ENCODE measurements at places on chromosomes 16 and 17.

DNA sequence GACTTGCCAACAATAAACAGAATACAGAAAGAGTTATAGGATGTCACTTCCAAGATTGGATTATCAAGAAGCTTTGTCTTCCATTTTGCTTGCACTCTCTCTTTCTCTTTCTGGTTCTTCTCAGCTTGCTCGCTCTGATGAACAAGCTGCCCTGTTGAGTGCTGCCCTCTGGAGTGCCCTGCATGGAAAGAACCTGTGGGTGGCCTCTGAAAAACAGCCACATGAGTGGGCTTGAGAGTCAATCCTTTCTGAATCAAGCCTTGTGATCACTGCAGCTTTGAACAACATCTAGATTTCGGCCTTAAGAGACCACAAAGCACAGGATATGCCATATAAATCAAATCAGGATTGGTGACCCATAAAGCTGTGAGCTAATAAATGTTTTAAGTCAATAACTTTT is 185.1 kb downstream of the KIF2B start:
- no peak for DNase-seq

GRCh38 chr17:4772235-4772613 is 538 bp downstream of the TM4SF5 start:
- no peak for DNase-seq

GRCh38 chr17:43014649-43015542 is 7.3 kb downstream of the VAT1 start:
- no peak for DNase-seq

GRCh38 chr16:67710607-67711006 is 8.5 kb downstream of the GFOD2 start:
- no peak for DNase-seq

DNA sequence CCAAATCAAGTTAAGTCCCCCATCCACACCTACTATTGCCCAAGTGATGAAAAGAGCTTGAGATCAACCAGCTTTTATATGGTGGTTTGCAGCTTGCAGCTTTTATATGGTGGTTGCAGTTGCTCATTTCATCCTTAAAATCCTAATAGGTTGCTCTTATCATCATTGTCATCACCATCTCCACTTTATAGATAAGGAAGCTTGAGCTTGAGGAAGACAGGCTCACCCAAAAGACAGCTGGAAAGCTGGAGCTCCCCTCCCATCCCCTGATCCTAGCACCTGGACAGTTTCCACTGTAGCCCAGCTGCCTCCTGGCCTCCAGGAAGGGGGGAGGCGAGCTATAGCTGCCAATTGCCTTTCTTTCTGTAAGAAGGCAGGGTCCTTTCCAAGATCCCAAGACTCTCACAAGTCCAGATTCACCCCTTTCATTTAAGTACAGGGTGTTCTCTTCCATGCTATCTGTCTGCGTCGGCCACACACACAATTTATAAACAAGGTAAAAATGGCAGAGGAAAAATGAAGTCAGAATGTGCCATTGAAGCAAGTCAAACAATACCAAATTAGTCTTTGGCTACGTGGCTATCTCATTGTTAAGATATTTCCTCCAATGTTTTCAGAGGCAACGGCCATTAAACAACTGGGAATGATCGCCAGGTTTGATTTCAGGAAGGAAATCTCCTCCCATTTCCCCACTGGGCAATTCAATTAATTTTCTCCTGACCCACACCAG is 63.3 kb downstream of the PECAM1 start:
- no peak for DNase-seq

GRCh38 chr17:42950044-42950783 is 14.0 kb downstream of the AARSD1 start:
- DNase-seq, result no peak

- no peak for DNase-seq
These were observed 78.5 kb downstream of the KLHDC4 start for GRCh38 chr16:87687126-87687910.

DNA sequence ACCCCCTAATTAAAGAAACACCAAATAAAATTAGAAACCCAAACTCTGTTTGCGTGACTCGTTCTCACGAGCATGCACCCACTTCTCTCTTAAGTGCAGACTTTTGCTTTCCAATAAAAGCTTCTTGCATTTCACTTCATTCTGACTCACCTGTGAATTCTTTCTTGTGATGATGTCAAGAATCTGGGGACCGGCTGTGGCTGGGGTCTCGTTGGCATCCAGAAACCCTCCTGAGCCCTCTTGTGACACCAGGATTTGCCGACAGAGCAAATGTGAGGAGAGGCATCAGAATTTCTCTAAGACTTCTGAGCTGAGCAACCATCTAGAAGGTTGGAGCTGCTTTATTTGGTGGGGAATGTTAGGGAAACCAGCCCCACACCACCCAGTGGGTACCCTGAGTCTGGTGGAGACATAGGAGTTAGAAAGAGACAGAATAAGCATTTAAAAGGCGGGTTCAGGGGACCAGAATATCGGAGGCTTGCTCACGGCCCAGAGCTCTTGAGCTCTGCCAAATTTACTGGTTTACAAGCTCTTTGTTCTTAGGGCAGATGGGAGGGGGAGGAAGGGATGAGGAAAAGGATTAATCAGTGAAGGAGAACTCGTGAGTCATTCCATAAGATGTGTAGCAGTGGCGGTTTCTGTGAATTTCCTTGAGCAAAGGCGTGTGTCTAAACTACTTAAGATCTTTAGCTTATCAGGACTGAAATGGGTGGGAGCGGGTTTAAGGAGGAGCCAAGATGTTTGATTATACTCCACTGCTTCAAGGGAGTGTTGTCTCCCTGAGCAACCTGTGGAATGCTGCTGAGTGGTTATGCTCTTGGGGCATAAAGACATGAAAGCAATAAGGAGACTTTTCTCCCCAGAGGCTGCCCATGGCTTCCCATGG is 24.2 kb upstream of the TMC5 start:
- no peak for DNase-seq

- DNase-seq, result peak; percentile 44
These were observed 20.4 kb upstream of the CDYL2 start for GRCh38 chr16:80824623-80825364.

DNA sequence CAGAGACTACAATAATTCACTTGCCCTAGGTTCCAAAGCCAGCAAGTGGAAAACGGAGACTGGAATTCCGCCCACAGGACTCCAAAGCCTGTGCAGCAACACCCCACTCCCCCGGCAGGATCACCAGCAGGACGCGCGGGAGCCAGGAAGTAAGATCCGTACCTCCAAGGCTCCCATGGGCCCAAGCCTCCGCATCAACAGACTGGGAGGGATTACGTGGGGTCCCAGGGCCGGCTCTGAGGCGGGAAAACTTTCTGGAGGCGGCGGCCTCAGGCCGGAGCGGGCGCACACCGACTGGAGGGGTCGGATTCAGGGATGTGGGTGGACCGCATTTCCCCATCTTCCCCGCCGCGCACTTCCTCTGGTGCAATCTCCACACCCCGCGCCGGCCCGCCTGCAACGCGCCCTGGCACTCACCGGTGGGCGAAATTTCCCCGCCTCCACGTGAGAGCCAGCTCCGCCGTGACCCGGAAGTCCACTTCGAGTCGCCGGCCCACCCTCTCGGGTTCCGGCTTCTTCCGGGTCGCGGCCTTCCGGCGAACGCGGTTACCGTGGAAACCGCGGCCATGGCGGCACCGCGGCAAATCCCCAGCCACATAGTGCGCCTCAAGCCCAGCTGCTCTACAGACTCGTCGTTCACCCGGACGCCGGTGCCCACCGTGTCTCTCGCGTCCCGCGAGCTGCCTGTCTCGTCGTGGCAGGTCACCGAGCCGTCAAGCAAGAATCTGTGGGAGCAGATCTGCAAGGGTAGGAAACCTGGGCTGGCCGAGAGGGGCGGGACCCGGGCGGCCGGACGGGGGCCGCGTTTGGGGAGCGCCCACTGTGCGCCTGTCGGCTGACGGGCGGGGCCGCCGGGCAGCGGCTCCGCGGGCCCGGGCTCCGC is at the start of the genes IQCK and KNOP1:
Gene IQCK (plus strand): TSS at position 531 of the 883 bp plus-strand sequence. CDS start 36 bp downstream, at position 567.
Gene KNOP1 (minus strand): TSS at position 487 of the 883 bp plus-strand sequence. CDS start 3,192 bp downstream, outside the sequence.
- peak; percentile 97 for DNase-seq

DNA sequence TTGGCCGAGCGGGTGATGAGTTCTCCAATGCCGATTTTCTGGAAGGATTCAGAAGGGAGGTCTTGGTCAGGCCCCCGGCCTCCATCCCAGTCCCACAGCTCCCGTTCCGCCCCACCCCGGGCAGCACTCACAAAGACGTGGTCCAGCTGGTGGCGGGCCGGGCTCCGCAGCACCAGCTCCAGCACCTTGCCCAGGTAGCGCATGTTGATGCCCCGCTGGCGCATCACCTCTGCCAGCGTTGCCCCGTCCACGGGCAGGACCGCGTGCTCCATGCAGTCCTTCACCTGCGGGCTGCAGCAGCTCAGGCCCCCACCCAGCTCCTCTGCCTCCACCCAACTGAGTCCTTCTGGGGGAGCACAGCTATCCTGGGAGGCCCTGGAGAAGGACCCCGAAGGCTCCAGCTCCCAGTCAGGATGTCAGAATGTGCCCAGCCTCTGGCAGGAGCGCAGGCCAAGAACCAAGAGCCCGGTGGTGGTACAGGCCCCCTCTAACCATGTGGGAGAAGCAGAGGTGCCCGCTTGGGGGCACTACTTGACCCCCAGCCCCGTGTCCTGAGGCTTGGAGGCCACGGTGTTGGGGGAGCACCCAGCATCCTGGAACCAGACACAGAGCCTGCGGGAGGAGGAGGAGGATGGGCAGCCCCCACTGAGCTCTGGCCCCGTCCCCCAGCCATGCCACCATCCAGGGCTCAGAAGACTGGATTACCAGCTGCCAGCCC is 16.2 kb downstream of the CLUH start:
- no peak for DNase-seq

DNA sequence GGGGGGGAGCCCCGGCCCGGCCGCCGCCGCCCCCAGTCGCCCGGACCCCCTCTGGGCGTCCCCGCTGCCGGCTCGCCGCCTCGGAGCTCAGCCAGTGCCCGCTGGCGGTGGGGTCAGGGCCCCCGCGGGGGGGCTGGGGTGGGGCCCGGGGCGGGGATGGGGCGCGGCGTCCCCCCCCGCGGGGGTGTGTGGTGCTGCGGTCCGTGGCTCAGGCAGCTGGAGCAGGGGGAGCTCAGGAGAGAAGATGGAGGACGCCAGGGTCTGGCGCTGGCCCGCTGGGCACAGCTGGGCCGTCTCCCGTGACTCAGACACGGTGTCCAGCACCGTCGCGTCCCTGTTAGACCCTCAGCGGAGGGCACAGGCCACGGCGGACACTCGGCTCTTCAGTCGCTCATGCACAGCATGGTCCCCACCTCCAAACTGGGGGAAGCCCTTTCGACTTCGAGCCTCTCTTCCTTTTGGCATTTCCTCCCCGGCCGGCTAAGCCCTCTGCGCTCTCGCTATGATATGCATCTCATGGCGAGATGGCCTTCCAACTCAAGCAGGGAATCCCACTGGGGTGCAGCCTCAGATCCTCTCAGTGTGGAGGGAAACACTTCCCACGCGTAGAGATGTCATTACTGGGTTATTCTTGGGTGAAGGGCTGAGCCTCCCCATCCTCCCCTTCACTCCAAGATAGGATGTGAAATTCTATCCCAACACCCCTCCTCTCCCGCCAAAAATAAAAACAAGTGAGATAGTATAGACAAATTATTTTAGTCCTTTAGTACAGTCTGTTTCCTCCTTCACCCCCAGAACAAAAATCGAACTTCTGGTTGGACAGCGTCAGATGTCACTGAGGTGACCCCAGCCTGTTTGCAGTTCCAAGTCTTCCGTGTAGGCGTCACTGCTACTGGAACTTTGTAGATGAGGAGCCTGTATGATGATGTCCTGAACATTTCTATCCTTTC is 522 bp upstream of the VEZF1 start:
- DNase-seq, result peak; percentile 86

DNA sequence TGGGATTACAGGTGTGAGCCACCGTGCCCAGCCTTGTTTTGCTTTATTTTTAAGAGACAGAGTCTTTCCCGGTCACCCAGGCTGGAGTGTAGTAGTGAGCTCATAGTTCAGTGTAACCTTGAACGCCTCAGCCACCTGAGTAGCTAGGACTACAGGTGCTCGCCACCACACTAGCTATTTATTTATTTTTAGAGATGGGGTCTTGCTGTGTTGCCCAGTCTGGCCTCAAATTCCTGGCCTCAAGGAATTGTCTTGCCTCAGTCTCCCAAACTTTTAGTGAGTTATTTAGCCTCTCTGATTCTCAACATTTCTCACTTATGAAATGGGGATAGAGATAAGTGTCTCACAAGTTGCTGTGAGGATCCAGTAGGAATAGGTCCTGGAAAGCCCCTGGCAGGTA is 21.7 kb downstream of the FZD2 start:
- no peak for DNase-seq

GRCh38 chr17:60077672-60078519 is 825 bp downstream of the HEATR6 start:
- DNase-seq, result peak; percentile 26

GRCh38 chr16:11109566-11109965 is 146.4 kb downstream of the SOCS1 start:
- no peak for DNase-seq

DNA sequence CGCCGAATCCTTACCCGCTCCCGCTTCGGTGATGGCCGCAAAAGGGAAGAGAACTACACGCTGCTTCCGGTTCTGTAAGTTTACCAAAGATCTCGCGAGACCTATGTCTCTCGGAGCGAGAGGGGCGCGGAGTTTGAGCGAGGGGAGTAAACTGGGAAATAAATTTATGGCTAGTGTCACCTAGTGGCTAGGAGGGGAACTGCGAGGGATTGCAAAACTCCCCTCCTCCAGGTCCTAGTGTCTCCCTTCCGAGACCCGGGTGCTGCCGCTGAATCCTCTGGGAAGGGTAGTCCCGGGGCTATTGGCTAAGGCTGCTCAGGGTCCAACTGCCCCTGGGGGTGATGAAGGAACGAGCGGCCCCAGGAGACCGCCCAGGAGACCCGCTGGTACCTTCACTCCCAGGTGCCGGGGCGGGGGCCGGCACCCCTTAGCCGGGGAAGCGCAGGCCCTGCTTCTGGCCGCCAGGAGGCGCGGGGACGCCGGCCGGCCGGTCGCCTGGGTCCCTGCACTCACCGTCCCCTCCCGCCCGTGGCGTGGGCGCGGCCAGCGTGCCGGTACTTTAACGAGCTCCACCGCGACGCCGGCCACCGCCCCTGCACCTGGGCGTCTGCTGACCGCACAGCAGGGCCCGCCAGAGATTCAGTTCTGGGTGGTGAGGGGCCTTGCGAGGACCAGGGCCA is at the start of gene RPL26:
Gene RPL26 (minus strand): TSS at position 51 of the 680 bp plus-strand sequence. CDS start 883 bp downstream, outside the sequence.
- DNase-seq, result peak; percentile 95

DNA sequence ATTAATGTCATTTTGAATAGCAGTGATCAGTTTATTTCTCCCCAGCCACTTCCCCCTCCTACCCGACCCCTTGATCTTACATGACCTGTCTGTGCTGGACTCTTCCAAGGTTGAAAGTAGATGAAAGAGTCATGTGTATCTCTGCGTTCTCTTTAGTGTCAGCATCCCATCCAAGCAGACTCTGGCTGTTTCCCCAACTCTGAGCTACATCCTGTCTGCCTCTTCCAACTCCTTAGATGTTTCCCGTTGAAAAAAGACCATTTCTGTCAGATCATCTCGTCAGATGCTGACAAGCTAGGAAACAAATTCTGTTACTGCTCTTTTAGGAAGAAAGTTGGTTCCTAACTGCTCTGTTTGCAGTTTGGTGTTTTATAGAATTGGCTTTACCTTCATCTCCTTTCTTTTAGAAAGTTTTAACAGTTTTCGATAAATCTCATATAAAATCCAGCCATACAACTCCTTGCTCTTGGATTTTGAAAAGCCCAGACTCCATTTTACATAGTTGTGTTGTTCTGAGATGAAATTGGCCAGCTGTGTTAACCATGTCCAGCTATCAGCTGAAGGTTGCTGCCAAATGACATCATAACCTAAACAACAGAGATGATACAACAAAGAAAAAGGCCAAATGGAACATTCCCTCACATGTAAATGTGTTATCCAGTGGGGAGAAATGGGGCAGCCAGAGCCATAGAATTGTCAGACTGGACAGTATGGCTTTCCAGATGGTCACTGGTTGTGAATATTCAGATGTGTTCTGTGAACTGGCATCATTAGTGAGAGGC is 43.5 kb downstream of the CYB561 start:
- DNase-seq, result no peak

- no peak for DNase-seq
These were observed 4.3 kb downstream of the CAMKK1 start for GRCh38 chr17:3888343-3889171.

All from GM10248 (cell line).